NCI-H1105 treated with DMSO at 0.1 percent for 48 hours (cell line): ENCODE measurements at places on chromosomes 1 and 21.

- no peak for DNase-seq
Measured at GRCh38 chr1:211641044-211641800, 34.2 kb downstream of the NEK2 start.

DNA sequence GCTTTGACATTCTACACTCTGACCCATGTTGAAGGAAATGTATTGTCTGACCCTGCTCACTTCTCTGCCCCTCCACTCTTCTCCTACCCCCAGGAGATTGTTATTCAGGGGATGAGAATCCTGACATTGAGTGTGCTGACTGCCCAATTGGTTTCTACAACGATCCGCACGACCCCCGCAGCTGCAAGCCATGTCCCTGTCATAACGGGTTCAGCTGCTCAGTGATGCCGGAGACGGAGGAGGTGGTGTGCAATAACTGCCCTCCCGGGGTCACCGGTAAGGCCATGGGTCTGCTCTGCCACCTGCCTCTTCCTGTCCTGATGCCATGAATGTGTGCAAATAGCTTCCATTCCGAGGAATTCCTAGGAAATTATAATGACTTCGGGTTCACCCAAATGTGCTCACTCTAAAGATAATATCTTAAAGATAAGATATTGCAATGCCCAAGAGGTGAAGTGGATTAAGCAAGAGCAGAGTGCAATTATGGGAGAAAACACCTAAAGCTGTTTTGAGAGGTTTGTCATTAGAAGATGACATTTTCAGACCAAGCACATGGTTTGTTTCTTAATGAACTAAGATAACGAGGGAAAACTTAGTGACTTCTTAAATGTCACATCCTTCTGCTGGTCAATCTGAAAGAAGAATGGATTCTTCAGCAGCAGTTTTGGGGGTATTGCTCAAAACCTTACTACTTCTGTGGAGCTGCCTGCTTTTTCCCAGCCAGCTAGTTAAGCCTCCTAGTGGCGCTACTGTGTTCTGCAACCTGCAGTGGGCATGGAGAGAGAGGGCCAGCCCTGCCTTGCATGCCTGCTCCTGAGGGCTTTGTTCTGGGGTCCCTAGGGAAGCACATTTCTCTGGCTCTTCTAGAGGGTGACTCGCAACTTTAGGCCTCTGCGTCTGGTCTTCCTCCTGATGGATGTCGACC, 41.6 kb downstream of the LAMC2 start:
- DNase-seq = peak; percentile 22

- DNase-seq = no peak
Measured at GRCh38 chr1:153597206-153597605, 15.7 kb downstream of the S100A16 start.

GRCh38 chr1:193068013-193068412, 8.6 kb downstream of the RO60 start:
- no peak for DNase-seq

GRCh38 chr1:15605398-15606383, 11.6 kb upstream of the DDI2 start:
- DNase-seq = no peak

DNA sequence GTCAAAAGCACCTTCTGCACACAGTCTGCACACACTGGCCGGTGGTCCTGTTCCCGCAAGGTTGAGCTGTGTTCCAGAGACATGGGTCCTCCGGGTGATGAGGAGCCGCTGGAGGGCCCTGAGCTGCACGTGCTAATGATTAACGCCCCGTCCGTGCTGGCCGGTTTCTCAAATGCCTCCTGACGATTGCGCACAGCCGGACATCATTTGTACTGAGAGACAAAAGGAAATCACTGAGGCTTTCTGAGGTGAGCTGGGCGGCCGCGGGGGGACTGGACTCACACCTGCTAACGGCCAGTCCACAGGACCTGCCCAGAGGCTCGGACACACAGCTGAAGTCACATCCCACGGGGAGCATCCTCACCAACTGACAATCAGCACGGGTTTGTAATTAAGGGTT, 29.2 kb downstream of the POFUT2 start:
- DNase-seq = no peak

GRCh38 chr1:56036479-56036878, 542.9 kb downstream of the PLPP3 start:
- no peak for DNase-seq

GRCh38 chr1:71339238-71339637, 258.4 kb upstream of the ZRANB2 start:
- DNase-seq = no peak

GRCh38 chr1:221667504-221667903, 74.4 kb downstream of the DUSP10 start:
- no peak for DNase-seq

- no peak for DNase-seq
Measured at GRCh38 chr1:94183197-94183815, 54.1 kb downstream of the ARHGAP29 start.

- DNase-seq = no peak
Measured at GRCh38 chr1:30895382-30895943, 13.1 kb downstream of the SDC3 start.

DNA sequence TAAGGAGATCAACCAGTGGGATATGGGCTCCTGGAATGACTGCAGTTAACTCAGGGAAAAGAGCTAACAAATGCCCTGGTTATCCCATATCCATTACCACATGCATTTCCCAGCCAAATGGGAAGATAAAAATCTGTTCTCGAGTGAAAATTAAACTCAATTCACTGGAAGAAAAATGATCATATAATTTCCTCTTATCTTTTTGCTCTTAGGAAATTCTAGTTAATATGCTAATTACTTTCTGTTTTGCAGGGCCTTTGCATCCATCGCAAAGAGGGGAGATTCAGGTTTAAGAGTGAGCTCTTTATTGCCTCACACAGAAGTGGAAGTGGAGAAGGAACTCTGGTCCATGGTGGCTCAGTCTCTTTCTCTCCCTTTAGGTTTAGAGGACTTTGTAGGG, 3.9 kb upstream of the IL24 start:
- DNase-seq = no peak

- no peak for DNase-seq
Measured at GRCh38 chr1:116389013-116389412, 16.0 kb downstream of the ATP1A1 start.

GRCh38 chr1:212955961-212956620, 5.8 kb downstream of the VASH2 start:
- no peak for DNase-seq

DNA sequence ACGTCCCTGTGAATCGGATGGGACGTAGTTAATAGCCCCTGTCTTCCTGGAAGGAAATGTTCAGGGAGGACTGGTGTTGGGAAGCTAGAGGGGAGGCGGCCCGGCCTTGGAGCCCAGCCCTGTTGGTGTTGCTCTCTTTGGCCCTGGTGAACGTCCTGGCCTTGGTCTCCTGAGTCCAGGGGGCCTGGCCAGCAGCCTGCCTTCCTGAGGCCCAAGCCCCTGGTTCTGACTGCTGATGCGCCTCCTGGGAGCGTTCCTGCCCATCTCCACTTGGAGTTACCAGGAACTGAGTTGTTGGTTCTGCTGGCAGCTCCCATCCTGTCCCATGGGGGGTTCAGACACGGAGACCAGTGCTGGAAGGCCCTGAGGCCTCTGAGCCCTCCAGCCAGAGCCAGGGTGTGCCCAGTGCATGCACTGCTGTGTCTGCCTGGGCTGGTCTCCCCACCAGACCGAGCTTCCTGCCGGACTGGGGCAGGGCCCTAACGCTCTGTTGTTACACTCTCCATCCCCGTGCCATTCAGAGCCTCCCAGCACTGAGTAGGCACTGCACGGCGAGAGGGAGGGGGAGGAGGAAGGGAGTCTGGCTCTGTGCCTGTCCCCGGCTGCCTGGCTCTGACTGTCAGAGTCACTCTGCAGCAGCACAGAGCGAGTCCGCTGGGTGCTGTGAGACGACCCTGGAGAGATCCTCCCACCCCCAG, 382.5 kb upstream of the VAMP3 start:
- DNase-seq = no peak

DNA sequence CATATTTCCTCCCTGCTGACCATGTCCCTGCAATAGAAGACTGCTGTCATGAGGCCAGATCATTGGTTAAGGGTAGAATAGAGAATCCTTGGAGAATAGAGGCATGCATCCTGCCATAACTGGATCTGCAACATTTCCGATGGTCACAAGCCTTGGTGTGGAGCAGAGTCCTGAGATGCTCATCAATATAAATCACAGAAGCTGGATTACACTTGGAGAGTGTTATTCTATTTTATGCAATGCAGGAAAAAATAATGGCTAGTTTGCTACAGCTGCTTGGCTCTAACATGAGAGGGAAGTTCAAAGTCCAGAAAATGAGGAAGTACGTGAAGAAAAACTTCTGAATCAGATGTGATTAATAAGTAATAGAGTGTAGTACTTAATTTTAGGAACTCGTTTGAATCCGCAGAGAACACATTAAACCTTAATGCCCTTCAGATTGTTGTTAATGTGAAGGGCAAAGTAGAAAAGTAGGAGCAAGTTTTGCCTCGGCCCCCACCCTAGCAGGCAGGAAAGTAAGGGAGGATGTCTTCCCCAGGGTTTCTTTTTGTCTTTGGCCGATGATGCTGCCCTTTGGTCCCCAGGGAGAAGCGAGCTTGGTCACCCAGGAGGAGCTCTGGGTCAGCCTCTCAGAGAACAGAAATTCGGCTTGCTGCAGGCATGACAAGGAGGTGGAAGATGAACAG, 59.5 kb downstream of the KCNK1 start:
- no peak for DNase-seq

GRCh38 chr1:1318777-1319645, 5.4 kb downstream of the INTS11 start:
- no peak for DNase-seq

DNA sequence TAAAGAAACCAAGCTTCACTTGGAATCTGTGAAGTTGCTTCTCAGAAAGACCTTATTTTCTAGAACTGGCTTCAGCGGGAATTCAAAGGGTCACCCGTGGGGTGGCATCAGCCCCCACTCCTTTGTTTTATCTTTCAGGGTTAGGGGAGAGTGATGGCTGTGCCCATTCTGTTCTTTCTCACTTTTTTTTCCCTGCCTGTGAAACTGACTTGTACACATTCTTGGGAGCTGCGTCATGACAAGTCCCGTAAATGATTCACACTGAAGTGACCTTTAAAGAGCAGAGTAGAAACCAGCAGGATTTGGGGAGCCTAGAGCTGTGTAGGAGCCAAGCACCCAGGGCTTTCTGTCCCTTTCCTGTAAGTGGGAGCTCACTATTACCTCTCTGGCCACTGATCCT, 43.8 kb downstream of the SLC44A3 start:
- DNase-seq = no peak

GRCh38 chr1:36705629-36706028, 222.9 kb upstream of the CSF3R start:
- no peak for DNase-seq

- DNase-seq = no peak
Measured at GRCh38 chr1:93919780-93920179, 10.6 kb upstream of the GCLM start.

GRCh38 chr1:165580931-165581871, 37.4 kb downstream of the LRRC52 start:
- no peak for DNase-seq

DNA sequence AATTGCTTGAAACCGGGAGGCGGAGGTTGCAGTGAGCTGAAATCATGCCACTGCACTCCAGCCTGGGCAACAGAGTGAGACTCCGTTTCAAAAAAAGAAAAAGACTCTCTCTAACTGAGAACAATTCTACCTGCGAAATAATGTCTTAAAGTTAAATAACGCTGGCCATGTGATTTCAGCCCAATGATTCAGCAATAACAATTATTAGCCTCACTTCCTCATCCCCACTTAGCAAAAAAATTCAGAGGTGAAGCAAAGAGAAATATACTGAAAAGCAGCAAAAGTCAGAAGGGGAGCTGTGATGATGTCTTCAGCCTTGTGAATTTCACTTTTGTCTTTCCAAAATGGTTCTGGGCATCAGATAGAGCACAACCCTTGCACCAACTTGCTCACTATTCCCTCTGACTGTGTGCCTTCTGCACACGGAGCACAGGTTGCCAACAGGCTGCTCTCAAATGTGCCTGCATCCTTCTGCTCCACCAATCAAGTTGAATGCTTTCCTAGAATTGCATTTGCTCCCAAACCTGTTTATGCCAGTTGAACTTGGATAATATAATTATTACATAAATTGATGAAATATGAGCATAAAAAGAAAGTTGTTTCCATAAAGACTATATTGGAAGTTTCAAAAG, 79.8 kb upstream of the IPO9 start:
- DNase-seq = no peak

GRCh38 chr21:24045775-24046215, 1561.5 kb downstream of the MRPL39 start:
- DNase-seq = no peak

GRCh38 chr1:91523482-91523881, 22.8 kb downstream of the CDC7 start:
- DNase-seq = no peak

- no peak for DNase-seq
Measured at GRCh38 chr1:89274411-89274857, 1.8 kb upstream of the GBP5 start.

GRCh38 chr1:84698151-84699110, 8.2 kb upstream of the SSX2IP start:
- DNase-seq = no peak

DNA sequence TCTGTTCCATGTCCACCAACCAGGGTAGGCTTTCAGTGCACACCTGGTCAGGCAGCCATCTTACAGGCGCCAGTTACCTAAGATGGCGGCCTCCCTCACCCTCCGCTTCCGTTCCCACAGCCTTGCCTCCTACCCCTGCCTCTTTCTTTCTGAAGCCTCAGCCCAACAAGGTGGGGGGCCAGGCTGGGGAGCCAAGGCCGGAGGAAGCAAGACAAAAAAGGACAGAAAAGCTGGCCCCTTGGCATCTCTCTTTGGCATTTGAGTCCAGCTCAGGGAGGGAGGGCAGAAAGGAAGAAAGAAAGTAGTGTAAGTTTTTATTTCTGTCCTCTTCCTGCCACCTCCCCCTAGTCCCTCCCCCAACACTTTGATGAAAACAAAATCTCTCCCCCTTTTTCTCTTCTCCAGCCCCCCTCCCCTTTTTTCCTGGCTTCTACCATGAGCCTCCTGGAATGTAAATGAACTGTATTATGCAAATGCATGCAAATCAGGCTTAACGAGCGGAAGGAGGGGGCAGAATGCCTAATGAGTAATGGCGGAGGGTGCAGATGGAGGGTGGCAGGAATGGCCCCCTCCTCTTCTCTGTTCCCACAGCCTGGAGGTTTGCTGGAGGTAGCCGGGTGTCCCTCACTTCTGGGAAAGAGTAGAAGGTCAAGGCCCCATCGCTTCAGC, 43.8 kb downstream of the RHBG start:
- no peak for DNase-seq

- no peak for DNase-seq
Measured at GRCh38 chr1:14238472-14239307, 359.8 kb upstream of the KAZN start.
